Activated T-cell treated with anti-CD3 and anti-CD28 coated beads, Interleukin-2, amount 50 U/mL, for 72 hours (primary cell): ENCODE measurements at places on chromosomes 2 and 18.

GRCh38 chr18:41940506-41941215 lies 14.4 kb upstream of the PIK3C3 start:
- no peak for DNase-seq

DNA sequence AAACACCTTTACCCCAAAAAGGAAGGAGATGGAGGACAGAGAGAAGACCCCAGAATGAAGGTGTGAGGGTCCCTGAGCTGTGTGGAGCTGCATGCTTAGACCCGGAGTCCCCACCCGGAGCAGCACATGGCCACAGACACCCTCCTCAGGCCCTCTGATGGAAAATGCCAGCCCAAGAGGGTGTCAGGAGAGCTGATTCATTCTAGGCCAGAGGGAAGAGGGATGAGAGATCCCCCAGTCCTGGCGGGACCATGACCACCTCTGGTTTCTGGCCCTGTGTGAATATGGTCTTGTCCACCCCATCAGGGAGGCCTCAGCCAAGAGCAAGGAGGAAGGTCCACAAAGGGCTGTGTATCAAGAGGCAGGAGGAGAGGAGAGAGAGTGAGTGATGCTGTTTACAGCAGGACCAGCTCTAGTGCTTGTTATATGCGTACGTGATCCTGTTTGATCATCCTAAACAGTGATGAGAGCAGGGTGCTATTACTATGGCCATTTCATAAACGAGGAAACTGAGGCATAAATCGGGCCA lies 186.6 kb upstream of the HAAO start:
- no peak for DNase-seq

DNA sequence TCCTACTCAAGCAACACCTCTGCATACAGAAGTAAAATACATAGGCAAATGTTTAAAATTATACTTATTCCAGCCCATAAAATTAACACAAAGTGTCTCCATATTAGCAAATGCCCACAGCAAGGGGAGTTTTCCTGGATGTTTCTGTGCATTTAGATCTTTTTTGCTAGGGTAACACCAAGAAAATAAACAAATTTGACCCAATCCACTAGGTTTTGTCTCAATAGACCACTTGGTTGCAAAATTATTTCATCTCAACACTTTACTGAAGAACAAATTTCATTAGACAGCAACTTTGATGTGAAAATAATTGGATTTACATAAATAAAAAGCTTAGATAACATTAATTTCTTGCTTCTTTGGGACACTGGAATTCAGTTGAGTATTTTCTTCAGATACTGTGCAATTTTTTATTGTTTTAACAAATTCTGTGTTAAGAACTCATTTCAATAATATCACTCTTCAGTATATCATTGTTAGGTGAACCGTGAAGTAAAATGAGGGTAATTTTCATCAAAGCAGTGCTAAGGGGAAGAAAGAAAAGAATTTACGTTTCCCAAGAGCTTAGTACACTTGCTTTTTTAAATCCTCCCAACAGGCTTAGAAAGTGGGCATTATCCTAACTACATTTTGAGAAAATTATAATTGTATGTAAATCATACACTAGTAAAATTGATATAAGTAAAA lies 133.5 kb upstream of the TTC39C start:
- no peak for DNase-seq

GRCh38 chr2:207706936-207707860 lies 4.2 kb upstream of the CCNYL1 start:
- no peak for DNase-seq

GRCh38 chr18:23565916-23566547 lies 20.3 kb downstream of the NPC1 start:
- no peak for DNase-seq

DNA sequence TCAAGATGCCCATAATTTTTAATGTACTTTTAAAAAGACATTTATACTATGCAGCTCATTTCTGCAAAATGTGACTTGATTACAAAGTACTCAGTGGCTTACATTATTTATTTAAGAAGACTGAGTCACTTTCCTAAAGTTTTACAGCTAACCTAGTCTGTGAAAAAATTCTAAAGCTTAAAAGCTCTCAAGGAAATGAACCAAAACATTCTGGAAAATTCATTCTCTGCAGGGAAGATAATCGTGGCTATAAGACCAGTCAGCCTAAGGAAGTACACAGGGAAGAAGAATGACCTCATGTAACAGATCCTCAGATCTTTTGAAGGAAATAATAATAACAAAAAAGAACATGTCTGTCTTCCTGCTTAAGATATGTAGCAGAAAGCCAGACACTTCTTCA lies 232.1 kb upstream of the STK17B start:
- no peak for DNase-seq

GRCh38 chr2:240462707-240463273 lies 27.3 kb downstream of the GPC1 start:
- no peak for DNase-seq

- DNase-seq = no peak
Measured at GRCh38 chr2:109434351-109434750, 179.4 kb downstream of the SEPTIN10 start.

DNA sequence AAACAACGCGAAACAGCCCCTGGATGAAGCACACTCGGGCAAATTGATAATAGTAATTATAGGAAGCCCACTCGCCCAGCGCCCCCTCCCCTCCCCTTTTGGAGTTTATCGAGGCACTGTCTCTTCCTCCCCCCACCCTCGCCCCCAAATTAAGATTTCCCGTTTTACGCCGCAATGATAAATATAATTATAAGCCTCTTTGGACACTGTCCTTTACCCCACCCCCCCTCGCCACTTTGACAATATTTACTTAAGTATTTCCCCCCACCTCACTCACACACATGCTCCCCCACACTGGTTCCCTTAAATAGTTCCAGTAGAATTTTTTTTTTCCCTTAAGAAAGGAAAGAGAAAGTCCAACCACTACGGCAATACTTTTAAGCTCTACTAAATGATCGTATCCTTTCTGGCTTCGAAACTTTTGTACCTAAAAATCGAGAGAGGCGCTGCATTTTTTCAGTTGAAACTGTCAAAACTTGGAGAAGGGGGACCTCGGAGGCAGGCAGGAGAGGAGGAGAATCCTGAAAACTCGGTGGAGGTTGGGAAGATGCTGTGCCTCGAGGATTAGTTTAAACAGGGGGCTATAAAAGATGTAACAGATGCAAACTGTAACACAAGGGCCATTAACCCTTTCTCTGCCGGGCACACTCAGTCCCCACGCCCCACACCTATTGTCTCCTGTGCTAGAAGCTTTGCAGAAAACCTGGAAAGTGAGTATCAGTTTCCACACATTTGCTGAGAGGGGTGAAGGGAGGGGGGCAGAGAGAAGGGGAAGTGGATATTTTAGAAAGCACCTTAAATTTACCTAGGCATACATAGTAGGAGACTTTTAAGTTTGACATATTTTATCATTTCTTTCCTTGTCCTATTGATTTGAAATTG lies 1.8 kb downstream of the ZEB2 start:
- peak; percentile 28 for DNase-seq

- DNase-seq = no peak
Measured at GRCh38 chr2:47034973-47035609, 119.5 kb upstream of the MCFD2 start.

GRCh38 chr2:67453310-67453709 lies 56.2 kb downstream of the ETAA1 start:
- DNase-seq = no peak

GRCh38 chr18:49285627-49286026 lies 174.8 kb downstream of the DYM start:
- no peak for DNase-seq

GRCh38 chr2:110731064-110731463 lies 1.3 kb upstream of the ACOXL start:
- no peak for DNase-seq

- no peak for DNase-seq
Measured at GRCh38 chr2:42826231-42826630, 33.8 kb upstream of the HAAO start.

DNA sequence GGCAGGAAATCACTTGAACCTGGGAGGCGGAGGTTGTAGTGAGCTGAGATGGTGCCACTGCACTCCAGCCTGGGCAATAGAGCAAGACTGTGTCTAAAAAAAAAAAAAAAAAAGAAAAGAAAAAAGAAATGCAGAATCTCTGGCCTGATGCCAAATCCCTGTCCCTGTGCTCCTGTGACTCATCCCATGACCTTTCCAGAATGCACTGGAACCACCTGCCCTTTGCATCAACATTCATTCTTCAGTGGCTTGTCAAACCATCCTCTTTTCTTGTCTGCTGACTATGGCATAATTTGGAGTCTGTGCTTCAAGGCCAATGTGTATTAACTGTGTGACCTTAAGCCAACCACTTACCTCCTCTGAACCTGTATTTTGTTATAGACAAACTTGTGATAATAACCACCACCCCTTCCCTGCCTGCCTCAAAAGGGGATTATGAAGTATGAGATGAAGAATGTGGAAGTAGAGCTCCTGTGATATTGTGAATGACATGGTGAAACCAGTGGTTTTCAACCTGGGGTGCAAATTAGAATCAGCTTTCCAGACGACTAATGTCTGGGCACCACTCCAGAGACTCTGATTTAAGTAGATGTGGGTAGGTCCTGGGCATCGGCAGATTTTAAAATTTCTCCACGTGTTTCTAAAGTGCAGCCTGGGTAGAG lies 189.3 kb downstream of the CLIP4 start:
- no peak for DNase-seq

GRCh38 chr18:45670281-45670962 lies 53.6 kb upstream of the SLC14A1 start:
- DNase-seq = peak; percentile 53

DNA sequence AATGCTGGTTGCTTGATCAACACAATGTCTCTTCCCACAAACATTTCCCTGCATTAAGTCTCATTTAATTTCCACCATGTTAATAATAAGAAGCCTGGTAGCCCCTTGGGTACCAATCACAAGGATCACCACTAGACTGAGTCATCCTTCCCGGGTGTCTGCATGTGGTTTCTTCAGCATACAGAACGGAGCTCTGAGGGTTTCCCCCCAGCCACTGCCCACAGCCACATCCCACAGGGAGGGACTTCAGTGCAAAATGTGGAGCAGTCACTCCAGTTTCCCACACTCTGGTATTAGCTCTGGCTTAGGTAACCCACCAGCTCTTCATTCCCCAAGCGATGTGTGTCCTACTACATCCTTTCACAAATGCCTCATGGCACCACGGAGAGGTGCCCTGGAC lies 42.7 kb upstream of the POLE4 start:
- DNase-seq = peak; percentile 35

DNA sequence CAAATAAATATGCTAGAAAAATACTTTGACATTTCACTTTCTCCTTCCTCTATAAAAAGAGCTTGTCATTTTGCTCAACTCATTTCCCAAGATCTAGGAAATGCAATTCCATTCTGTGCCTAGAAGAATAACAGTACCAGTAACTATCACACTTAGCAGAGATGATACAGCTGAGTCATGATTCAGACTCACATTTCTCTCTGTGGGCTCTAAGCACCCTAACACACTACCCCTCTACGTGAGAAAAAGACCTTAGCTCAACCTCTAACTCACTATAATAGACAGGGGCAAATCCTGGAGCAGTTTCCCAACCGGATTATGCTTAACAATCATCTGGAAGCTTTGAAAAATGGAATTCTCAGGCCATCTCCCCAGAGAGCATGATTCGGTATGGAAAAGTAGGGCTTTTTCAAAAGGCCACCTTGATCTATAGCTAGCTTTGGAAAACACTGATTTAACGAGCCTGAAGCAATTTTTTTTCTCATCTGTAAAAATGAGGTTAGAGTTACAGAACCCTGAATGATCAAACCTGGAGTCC lies 1312.3 kb upstream of the PIK3C3 start:
- DNase-seq = no peak

GRCh38 chr2:30721668-30722647 lies 85.3 kb downstream of the CAPN13 start:
- DNase-seq = no peak

DNA sequence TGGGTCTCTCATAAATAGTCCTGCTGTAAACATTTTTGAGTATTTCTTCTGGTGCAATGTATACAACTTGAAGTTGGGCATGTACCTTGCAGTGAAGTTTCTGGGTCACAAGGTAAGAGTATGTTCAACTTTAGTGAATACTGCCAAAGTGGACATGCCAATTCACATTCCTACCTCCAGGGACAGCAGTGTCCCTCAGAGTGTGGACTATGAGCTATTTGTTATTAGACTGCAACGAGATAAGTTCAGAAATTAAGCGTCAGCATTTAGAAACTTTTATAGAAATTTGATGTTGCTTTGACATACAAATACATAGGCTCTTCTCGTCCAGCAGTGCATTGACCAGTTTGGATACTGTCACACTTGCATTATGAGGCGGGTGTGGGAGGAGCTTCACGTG lies 7.2 kb upstream of the ACKR3 start:
- DNase-seq = no peak

GRCh38 chr2:182980115-182980514 lies 58.1 kb downstream of the NCKAP1 start:
- no peak for DNase-seq

GRCh38 chr18:55886886-55887285 lies 298.9 kb upstream of the TCF4 start:
- no peak for DNase-seq

- DNase-seq = no peak
Measured at GRCh38 chr18:47284721-47285395, 33.4 kb upstream of the SKOR2 start.

DNA sequence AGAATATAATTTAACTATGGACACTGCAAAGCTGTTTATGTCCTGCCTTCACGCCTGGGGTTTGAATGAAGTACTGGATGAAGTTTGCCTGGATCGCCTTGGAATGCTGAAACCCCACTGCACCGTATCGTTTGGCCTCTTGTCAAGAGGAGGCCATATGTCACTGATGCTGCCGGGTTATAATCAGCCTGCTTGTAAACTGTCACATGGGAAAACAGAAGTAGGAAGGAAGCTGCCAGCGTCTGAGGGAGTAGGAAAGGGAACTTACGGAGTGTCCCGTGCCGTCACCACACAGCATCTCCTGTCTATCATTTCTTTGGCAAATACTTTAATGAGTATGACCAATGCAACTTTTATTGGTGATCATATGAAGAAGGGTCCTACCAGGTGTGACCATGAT lies 105.8 kb downstream of the WDR7 start:
- DNase-seq = no peak

DNA sequence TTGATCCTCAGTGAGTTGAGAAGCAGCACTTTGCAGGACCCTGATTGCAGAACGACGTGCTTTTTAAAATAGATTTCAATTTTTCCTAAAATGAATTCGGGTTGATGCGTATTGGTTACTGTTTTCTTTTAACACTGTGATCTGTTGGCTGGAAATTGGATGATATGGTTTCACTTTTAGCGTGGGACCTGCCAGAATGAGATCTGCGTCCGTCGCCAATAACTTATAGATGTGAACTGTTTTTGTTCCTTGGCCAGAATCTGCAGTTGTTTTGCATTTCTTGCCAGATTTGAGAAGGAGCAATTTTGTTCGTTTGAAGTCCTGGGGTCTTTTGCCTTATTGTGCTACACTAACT lies 703 bp downstream of the UGGT1 start:
- peak; percentile 7 for DNase-seq

- DNase-seq = no peak
Measured at GRCh38 chr2:241720560-241720959, 13.9 kb upstream of the D2HGDH start.

- DNase-seq = no peak
Measured at GRCh38 chr18:57210716-57211411, 64.0 kb downstream of the BOD1L2 start.
